T-helper 9 cell (primary cell): ENCODE measurements at places on chromosomes 3 and 15.

DNA sequence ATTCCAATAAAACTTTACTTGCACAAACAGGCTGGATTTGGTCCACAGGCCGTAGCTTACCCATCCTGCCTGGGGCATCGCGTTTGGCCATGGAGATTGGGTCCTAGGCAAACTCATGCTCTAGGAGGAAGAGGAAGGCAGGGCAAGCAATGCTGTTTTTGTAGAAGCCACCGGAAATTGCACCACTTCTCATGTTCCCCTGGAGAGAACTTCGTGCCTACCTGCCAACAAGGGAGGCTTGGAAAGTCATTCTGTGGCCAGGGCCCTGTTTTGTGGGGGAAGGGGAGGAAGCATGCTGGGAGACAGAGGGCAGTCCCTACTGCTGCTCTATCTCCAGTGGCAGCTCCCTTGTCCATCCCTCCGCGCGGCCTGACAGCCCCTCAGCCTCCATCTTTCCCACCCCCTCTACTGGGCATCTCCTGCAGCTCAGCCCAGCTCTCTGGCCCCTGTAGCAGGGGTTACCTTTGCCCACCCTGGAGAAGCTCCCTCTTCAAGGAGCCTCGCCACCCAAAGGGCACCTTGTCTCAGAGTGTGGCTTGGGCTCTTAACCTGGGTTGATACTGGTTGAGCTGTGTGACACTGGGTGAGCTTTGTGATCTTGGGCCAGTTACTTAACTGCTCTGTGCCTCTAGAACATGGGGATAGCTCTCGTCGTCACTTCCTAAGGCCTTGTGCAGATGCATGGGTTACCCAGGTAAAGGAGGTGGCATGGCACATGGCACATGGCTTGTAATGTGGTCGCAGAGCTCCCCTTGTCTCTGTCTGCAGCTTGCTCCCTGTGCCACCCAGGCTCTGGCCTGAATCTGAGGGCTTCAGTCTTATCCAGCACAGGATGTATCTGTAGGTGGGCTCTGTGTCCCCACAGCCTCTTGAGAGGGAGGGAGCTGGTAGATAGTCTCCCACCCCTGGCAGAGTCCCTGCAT is 6.1 kb downstream of the ABTB1 start:
- DNase-seq, result no peak

DNA sequence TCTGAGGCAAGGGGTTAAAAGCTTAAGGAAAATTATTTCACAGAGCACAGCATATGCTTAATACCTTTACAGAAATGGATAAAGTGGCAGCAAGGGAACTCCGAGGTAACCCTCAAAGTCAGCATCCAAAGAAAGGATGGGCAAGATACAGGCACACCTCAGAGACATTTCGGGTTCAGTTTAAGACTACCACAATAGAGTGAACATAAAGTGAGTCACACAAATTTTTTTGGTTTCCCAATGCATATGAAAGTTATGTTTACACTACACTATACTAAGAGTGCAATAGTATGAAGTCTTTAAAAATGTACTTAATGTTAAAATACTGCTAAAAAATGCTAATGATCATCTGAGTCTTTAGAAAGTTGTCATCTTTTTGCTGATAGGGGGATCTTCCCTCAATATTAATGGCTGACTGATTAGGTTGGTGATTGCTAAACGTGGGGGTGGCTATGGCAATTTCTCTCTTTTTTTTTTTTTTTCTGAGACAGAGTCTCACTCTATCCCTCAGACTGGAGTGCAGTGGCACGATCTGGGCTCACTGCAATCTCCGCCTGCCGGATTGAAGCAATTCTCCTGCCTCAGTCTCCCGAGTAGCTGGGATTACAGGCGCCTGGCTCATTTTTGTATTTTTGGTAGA is 10.0 kb downstream of the UBR1 start:
- no peak for DNase-seq

- no peak for DNase-seq
Measured at GRCh38 chr3:23668430-23668904, 137.3 kb upstream of the UBE2E1 start.

DNA sequence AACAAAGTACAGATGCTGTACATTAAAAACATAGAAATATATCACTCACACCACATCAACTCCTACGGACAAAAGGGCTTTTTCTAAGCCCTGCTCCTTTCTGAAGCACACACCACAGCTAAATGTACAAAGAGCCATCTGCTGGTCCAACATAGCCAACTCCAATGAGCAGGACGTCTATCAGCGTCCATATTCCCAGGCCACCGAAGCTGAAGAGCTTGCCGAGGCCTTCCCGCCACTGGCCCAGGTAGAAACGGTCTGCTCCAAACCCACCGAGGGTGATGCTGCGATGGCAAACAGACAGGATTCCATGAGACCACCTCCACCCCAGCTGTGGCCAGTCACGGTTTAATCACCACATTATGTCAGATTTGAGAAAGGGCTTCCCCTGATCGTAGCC is 9.8 kb downstream of the TM2D3 start:
- DNase-seq, result no peak

DNA sequence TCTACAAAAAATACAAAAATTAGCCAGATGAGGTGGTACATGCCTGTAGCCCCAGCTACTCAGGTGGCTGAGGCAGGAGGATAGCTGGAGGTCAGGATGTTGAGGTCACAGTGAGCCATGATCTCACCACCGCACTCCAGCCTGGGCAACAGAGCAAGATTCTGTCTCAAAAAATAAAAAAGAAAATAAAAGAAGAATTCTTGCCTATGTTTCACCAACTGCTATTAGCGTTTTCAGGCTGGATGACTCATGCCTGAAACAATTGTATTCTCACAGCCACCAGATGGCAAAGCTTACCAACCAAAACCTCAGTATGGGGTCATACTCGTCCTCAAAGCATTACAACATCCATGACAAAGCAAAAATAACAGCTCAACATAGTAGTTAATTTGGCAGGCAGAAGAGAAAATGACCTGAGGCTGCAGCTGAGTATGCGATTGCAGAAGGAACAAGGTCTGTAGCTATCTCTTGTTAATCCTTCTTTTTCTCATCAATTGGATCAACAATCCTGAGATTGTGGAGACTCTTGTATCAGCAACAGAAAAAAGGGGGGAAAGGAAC is 52.2 kb downstream of the TP53BP1 start:
- DNase-seq, result no peak

GRCh38 chr3:72318504-72319193 is 529.6 kb downstream of the SHQ1 start:
- DNase-seq, result no peak

- no peak for DNase-seq
Measured at GRCh38 chr3:14545251-14545635, 5.1 kb upstream of the GRIP2 start.

DNA sequence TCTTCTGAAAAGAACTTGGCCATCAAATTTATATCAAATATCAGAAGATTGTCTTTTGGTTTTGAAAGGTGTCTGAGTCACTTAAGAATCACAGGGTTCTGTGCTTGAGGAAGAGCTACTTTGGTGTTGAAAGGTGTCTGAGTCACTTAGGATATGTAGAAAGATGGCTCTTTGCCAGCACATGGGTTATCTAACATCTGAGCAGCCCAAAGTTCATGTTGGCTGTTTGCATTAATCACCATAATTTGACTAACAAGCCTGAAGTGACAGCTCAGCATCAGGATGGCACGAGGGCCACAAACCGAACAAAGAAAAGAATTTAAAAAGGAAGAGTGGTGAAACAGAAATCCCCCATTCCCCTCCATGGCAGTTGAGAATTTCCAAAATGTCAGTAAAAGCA is 190.5 kb upstream of the CMC1 start:
- no peak for DNase-seq

GRCh38 chr3:161977850-161978249 is 481.2 kb downstream of the OTOL1 start:
- DNase-seq, result no peak

- no peak for DNase-seq
Measured at GRCh38 chr15:51053571-51053970, 41.1 kb downstream of the TNFAIP8L3 start.

GRCh38 chr15:26722621-26723160 is 50.2 kb downstream of the GABRB3 start:
- DNase-seq, result no peak

- DNase-seq, result no peak
Measured at GRCh38 chr3:182479419-182480336, 313.6 kb upstream of the ATP11B start.

- no peak for DNase-seq
Measured at GRCh38 chr3:155426524-155427230, 133.2 kb upstream of the STRIT1 start.

DNA sequence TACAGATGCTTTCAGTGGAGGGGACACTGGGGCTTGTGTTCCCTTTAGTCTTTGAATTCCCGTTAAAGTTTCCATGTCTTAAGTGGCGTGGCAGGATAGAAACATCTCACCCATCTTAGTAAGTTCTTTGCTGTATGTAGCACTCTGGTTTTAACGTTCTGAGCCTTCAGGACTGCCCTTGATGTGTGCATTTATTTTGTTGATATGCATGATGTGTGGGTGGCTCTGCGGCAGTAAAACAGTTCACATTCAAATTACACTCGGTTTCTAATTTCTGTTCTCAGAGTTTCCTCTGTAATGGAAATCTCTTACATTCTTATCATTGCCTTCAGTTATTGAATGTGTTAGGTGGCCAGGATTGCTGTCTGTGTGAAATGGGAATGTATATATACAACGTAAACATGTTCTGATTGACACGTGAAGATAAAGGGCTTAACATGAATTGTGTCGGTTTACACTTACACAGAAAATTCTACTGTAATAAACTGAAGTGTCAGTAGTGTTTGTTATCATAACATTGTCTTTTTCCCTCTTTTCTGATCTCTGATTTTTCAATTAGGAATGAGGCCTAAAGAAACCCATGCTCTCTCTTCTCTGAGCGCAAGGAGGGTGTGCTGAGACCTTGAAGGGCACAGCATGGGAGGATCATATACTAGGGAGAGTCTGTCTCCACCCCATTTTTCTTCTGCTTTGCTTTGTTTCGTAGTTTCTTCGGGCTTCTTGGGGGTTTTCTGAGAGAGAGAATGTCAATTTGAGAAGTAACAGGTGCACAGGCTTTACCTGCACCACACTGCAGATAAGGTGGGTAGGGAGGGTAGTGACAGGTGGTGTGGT is 51.5 kb downstream of the IGF1R start:
- no peak for DNase-seq

- no peak for DNase-seq
Measured at GRCh38 chr3:11220230-11220629, 52.0 kb upstream of the ATG7 start.

- DNase-seq, result no peak
Measured at GRCh38 chr3:51709004-51709420, 2.1 kb downstream of the GRM2 start.

DNA sequence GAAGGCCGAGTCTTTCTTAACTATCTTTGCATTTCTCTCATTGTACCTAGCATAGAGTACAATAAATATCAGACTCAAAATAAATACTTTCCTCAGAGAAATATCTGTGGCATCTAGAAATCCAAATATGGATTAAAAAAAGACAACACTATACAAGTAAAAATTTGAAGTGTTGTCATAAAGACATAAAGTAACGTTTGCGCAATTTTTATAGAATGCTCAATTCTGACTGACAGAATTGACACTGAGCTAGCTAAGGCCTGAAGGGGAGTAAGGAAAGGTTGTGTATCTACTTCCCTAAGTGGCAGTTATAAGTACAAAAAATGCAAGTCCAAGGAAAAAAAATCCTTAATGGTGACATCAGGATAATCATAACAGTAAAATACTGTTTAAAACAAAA is 1.1 kb downstream of the SEC11A start:
- DNase-seq, result no peak

DNA sequence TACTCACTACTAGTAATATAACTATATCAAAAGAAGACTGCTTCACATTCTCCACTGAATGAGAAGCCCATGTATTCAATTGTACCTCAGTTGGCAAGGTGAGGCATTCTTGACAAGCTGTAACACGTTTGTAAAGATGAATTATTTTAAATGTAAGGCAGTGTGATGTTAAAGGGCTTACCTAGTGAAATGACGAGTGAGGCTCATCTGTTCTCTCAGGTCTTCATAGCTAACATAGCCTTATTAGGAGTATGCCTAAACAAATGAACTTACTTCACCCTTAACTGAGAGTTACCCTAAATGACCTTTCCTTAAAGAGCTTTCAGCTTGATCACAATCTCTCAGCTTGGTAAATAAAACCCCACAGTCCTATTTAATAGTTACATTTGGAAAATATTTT is 127.3 kb downstream of the FEZF2 start:
- no peak for DNase-seq

- DNase-seq, result no peak
Measured at GRCh38 chr15:27648359-27648758, 450.8 kb downstream of the OCA2 start.

GRCh38 chr3:55481744-55482495 is 5.2 kb downstream of the WNT5A start:
- no peak for DNase-seq

- no peak for DNase-seq
Measured at GRCh38 chr3:172958565-172958964, 182.5 kb downstream of the SPATA16 start.

DNA sequence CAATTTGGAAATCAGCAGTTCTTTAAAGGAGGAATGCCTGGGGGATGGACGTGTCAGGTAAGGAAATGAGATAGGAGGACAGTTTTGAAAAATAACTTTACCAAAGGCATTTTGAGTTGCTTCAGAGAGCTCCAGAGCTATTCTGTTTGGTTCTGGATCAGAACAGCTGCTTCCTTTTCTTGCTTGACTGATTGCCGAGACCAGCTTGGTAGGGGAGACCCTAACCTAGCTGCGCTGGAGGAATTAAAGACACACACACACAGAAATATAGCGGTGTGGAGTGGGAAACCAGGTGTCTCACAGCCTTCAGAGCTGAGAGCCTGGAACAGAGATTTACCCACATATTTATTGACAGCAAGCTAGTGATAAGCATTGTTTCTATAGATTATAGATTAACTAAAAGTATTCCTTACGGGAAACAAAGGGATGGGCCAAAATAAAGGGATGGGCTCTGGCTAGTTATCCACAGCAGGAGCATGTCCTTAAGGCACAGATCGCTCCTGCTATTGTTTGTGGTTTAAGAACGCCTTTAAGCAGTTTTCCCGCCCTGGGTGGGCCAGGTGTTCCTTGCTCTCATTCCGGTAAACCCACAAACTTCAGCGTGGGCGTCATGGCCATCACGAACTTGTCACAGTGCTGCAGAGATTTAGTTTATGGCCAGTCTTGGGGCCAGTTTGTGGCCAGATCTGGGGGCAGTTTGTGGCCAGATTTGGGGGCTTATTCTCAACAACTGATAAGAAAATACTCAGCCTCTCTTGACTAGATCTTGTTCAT is 556.0 kb downstream of the ROBO1 start:
- DNase-seq, result no peak

DNA sequence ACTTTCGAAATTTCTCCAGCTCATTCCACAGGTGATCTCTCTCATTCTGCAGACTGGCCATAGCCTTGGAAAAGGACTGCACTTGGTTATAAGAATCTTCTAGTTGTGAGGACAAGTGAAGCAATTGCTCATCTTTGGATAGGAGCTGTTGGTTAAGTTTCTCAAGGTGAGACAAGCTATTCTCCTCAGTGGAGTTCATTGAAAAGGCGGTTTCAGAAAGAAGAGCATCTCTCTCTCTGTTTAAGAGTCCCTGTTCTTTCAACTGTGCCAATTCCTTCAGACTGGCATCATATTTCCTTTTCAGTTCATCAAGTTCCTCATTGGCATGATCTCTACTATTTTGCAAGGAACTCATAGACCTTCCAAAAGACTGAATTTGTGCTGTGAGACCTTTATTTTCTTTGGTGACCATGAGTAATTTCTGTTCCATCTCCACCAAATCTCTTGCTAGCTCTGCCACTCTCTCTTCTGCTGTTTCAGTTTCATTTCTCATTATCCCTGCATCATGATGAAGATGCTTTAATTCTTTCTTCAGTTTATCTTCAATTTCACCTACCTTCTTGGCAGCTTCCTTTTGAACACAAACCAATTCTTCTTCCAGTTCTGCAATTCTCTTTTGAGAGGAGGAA is 30.2 kb upstream of the HCLS1 start:
- DNase-seq, result no peak
